ENCODE measurements at places on chromosomes 2 and 18.

GRCh38 chr18:56770097-56770496 is 118.9 kb downstream of the WDR7 start:
- no peak for DNase-seq

DNA sequence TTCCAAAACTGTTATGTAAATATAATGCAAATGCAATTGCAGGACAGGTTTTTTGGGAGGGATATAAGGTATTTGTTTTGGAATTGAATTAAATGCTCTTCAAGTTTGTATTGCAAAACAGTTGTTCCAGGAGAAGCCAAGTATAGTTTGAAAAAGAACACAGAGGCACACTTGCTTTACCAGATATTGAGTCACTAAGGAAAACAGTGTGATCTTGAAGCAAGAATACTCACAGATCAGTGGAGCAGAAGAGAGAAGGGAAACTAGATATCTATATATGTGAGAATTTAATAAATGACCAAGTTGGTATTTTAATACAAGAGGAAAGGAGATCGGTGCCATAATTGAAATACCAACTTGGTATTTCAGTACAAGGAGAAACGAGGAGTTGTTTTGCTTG is 178.9 kb downstream of the CAPN13 start:
- no peak for DNase-seq

DNA sequence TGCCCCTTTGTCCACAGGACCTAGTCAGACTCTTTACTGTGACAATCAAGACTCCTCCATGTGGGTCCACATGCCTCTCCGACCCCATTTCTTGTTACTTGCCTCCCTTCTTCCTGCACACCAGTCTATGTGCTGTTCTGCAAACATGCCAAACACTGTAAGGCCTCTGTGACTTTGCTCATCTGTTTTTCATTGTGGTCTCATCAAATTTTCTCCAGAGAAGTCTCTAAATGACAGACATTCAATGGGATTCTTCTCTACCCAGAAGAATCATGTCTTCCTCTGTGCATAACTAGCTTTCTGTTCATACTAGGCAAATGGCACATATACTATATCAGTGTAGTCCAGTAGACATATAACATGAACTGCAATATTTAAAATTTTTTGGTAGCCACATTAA is 43.0 kb upstream of the KCNE4 start:
- DNase-seq, result no peak

DNA sequence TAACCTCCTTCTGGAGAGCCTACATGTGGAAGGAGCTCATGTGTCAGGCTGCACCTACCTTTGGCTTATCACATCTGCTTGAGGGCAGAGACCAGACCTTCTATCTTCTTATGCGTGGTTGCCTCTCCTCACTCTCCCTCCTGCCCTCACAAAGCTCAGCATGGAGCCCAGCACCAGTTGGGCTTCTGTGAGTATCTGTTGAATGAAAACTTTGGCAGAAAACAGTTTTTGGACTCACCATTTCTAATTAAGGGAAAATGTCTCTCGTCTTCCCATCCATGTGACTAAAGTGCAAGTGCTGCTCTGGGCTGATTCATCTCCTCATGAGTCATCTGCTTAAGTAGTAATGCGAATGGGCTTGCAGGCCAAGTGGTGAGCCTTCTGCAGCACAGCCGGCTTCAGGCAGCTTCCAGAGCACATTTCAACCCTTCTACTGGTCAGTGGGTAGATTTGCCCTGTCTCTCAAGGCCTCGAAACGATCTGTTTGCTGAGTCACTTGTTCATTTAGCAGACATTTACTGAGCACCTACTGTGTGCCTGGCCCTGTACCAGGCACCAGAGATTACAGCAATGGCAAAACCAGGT is 102.6 kb downstream of the VSNL1 start:
- no peak for DNase-seq

DNA sequence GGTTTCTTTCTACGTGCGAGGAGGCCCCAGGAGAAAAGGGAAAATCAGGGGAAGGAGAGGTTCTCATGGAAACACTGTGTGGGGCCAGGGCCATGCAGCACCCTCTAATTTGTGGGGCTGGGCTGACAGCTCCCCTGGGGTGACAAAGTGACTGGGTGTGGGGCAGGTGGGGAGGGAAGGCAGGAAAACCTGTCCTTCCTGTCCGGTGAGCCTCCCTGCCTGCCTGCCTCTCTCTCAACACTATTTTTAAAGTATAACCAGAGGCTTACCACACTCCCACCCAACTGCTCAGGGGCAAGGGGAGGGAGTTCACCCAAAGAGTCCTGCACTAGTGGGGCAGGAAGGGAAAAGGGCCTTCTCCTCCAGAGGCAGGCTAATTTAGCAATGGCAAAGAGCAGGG is 10.5 kb upstream of the EPAS1 start:
- no peak for DNase-seq

- no peak for DNase-seq
Observed at GRCh38 chr2:200578778-200579177, 7.0 kb upstream of the AOX1 start.

Measured in activated gamma-delta T cell treated with anti-CD3 and anti-CD28 coated beads, Interleukin-2, amount 50 U/mL, for 16 hours (primary cell).